ENCODE measurements at places on chromosomes 6 and 20. TPM values are rescaled to one million over a fixed set of nuclear protein-coding genes. Genes with fewer than 3 reads are reported as not detected.

The RFX6 gene
- not detected for total RNA-seq

- no peak for DNase-seq
These were observed 188.7 kb downstream of the FOXC1 start for GRCh38 chr6:1798303-1798964.

DNA sequence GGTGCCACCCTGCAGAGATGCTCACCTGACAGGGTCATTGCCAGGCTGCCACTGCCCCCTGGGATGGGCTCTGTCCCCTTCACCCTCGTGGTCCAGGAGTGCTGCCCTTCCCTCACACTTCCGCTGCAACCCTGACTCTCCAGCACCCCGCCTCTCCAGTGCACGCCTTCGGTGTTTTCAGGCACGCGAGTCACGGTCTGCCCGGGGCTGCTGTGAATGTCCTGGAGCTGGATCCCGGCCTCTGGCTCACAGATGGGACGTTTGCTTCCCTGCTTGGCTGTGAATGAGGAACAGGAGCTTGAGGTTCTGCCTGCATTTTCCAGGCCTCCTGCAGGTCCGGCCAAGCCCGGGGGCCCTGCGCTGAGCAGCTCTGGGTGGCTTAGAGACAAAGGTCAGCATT is 343.4 kb downstream of the SMOC2 start:
- DNase-seq, result no peak

DNA sequence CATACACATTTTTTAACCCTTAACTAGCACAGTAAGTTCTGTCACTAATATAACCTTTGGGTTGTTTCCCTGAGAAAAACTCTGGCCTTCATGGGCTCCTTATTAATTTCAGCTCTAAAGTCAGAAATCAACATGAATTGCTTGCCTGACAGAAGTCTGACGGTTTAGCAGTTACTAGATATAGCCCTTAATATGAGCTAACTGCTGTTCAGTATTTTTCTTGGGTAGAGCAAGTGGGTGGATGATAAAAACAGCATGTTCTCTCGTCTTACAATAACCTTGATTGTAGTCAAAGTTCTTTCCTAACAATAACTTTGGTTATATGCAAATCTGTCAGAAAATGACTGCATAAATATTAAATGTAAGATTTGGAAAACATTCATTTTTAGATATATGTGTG is 81.0 kb downstream of the SH3BGRL2 start:
- DNase-seq, result no peak

GRCh38 chr6:31687321-31687720 is 6.5 kb upstream of the LY6G5C start:
- no peak for DNase-seq

Measured in ovary (tissue), 10 donors.